Activated CD8-positive, alpha-beta T cell treated with anti-CD3 and anti-CD28 coated beads for 36 hours (primary cell): ENCODE measurements at places on chromosomes 3 and 15. TPM values are rescaled to one million over a fixed set of nuclear protein-coding genes. Genes with fewer than 3 reads are reported as not detected.

- peaks cover 5% of the 10 kb centered on the region for H3K4me1 ChIP-seq
- peaks cover 3% of the 10 kb centered on the region for H3K36me3 ChIP-seq
- H3K27ac ChIP-seq: no peak overlapping the region
- no peak overlapping the region for H3K4me3 ChIP-seq
These were observed 18.8 kb downstream of the MYL3 start for GRCh38 chr3:46844397-46844796.

DNA sequence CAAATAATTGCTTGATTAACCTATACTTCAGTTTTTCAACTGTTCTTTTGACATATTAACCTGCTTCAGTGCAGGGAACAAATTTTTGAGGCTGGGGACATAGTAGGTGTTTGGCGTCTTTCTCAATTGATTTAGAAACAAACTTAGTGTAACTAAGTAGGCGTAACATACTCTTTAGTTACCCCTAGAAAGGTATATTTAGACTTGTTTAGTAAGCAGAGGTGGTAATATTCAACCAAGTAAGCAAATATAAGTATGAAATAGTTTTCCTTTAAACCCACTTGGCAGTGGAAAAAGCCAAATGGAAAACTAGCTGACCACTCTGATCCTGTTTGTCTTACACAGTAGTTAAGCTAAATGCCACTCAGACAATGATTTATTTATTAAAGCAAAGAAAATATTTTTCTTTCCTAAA lies 113.2 kb downstream of the MBNL1 start:
- peak overlapping the region; percentile 74 for H3K27ac ChIP-seq
- peaks cover 71% of the 10 kb centered on the region for H3K4me1 ChIP-seq
- peaks cover 30% of the 10 kb centered on the region for H3K36me3 ChIP-seq

The STAC gene
- total RNA-seq: not detected

The SMARCC1 gene
- total RNA-seq: 106 TPM

DNA sequence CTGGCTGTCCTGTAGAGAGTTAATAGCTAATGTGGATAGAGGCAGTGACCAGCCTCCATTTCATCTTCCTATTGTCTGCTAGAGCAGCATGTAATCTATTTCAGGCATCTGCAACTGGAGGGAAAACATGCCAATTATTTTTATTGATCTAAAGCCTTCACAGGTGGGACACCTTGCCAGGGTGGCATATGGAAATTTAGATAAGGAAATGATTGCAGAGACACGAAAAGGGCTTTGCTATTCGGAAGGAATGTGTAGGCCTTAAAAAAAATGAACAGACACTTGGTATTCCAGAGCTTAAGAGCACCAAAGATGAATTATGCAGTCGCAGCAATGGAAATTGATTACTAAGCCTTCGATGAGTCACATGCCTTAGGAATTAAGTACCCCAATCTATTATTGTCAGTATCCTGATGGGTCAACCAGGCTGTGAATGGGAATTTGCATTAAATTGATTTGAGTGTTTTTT lies 454.7 kb downstream of the SQOR start:
- DNase-seq: no peak
- no peaks in the 10 kb centered on the region for H3K4me1 ChIP-seq
- no peaks in the 10 kb centered on the region for H3K36me3 ChIP-seq
- no peak overlapping the region for H3K4me3 ChIP-seq
- H3K27me3 ChIP-seq: no peaks in the 10 kb centered on the region
- H3K27ac ChIP-seq: no peak overlapping the region

DNA sequence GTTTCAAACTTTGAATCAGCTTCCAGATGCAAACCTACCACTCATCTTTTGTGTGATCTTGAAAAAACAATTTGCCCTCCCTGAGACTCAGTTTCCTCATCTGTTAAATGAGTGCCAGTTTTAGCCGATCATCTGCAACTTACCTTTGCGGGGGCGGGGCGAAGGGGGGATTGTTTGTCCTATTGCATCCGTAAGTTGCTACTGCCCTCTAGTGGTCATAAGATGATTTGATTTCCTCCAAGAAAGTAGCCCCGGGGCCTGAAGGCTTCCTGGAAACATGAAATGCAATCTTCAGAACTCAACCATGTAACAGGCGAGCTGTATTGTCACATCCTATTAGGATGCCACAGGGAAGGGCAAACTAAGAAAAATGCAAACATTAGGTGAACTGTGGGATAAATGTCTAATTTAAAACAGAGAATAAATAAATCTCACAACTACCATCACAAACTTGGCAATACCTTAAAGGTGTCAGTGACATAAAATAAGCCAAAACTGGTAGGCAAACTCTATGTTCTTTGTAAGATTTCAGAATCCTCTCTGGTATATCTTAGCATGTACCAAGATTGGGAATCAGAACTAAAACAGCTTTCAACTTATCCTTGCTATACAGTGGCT lies 63.5 kb upstream of the CLDN18 start:
- H3K27me3 ChIP-seq: no peaks in the 10 kb centered on the region
- no peak overlapping the region for H3K4me3 ChIP-seq
- H3K27ac ChIP-seq: no peak overlapping the region
- H3K36me3 ChIP-seq: no peaks in the 10 kb centered on the region
- no peaks in the 10 kb centered on the region for H3K4me1 ChIP-seq

DNA sequence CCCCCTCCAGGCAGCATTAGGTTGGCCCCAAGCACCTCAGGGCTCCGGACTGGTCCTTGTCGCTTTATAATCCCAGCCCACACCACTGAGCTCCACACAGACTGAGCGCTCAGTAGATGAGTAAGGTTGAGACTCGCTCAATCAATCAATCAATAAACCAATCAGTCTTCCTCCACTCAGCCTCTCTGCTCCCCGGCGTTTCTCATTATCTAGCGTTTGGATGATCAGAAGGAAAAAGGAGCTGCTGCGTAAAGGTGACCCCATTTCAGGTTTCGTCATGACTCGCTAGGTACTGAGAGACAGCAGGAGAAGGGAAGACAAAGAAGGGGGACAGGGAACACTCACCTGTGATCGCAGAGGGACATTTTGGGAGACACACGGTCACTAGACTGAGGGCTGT lies 41.2 kb downstream of the ZNF710 start:
- peaks cover 31% of the 10 kb centered on the region for H3K4me1 ChIP-seq
- H3K27ac ChIP-seq: no peak overlapping the region
- H3K4me3 ChIP-seq: no peak overlapping the region
- no peak for DNase-seq
- H3K27me3 ChIP-seq: no peaks in the 10 kb centered on the region

The NANOGP8 gene
- not detected for total RNA-seq

DNA sequence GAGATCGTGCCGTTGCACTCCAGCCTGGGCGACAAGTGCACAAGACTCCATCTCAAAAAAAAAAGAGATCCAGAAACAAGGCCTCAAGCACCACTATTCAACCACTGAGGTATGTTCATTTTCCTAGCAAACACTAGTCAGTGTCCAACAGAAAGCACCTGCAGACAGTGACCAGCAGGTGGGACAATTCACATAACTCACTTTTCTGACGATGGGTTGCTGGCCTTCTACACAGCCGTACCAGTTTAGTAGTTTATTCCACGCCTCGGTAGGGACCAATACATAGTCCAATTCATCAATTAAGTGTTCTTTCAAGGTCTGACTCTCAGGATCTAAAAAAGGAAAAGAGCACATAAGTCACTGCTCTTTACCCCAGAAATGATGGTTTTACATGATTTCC lies 12.4 kb downstream of the USP4 start:
- H3K4me1 ChIP-seq: peaks cover 2% of the 10 kb centered on the region
- H3K27me3 ChIP-seq: no peaks in the 10 kb centered on the region
- DNase-seq: peak; percentile 9
- no peak overlapping the region for H3K27ac ChIP-seq
- H3K4me3 ChIP-seq: no peak overlapping the region
- H3K36me3 ChIP-seq: peaks cover 39% of the 10 kb centered on the region
